GM20000 (cell line): ENCODE measurements at places on chromosomes 2 and 18.

GRCh38 chr2:127585270-127585807 is 49.9 kb downstream of the MYO7B start:
- DNase-seq = no peak

DNA sequence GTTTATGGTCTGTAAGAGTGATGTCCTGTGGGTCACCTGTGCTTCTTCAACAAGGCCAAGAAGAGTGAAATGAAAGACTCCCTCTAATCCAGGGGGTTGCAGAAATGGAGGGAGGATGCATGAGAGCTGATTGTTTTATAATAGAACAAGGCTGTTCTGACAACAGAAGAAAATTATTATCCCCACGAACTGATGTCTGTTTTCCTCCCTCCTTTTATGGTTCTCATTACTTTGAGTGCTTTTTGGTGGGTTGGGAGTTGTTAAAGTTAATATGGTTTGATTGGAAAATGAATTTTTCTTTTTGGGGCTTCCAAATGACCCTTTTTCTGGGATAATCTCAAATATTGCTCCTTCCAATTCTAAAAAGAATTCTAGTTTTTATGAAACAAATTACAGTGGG is 33.6 kb downstream of the GATA6 start:
- DNase-seq = no peak

GRCh38 chr2:205670292-205670691 is 12.0 kb upstream of the NRP2 start:
- no peak for DNase-seq

GRCh38 chr2:62071126-62071598 is 124.8 kb upstream of the B3GNT2 start:
- no peak for DNase-seq

GRCh38 chr2:232526372-232526941 is 497 bp downstream of the CHRND start:
- no peak for DNase-seq

GRCh38 chr2:231367178-231367577 is 28.3 kb upstream of the B3GNT7 start:
- no peak for DNase-seq

GRCh38 chr2:230758566-230759480 is 46.2 kb downstream of the CAB39 start:
- DNase-seq = no peak

GRCh38 chr18:26307161-26307773 is 81.0 kb downstream of the TAF4B start:
- peak; percentile 34 for DNase-seq

DNA sequence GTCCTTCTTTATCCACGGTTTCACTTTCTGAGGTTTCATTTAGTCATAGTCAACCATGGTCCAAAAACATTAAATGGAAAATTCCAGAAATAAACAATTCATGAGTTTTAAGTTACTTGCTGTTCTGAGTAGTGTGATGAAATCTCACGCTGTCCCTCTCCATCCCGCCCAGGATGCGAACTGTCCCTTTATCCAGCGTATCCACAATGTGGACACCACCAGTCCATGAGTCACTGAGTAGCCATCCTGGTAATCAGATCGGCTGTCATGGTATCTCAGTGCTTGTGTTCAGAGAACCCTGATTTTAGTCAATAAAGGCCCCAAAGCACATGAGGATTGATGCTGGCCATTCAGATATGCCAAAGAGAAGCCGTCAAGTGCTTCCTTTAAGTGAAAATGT is 3.7 kb downstream of the SP140L start:
- no peak for DNase-seq

DNA sequence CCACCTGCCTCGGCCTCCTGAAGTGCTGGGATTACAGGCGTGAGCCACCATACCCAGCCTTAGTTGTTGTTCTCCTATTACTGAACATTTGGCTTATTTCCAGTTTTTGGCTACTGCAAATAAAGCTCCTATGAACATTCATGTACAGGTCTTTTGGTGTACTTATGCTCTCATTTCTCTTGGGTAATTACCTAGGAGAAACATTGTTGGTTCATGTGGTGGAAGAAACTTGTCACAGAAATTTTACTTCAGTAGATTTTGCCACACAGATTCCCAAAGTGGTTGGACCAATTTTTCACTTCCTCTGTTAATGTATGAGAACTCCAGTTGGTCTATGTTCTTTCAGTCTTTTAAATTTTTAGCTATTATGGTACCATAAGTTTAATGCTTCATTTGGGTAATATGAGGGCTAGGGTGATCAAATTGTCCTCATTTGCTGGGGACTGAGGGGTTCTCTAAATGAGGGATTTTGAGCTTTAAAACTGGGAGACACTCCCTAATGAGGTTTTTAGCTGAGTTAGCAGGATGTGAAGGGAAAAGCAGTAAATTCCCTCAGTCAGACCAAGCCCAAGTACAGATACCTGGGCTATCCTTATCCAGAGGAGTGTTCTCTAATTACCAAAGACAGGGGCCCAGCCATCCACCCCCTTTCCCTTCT is 33.9 kb downstream of the MTA3 start:
- DNase-seq = no peak

GRCh38 chr18:785242-785641 is 26.8 kb downstream of the YES1 start:
- DNase-seq = no peak

DNA sequence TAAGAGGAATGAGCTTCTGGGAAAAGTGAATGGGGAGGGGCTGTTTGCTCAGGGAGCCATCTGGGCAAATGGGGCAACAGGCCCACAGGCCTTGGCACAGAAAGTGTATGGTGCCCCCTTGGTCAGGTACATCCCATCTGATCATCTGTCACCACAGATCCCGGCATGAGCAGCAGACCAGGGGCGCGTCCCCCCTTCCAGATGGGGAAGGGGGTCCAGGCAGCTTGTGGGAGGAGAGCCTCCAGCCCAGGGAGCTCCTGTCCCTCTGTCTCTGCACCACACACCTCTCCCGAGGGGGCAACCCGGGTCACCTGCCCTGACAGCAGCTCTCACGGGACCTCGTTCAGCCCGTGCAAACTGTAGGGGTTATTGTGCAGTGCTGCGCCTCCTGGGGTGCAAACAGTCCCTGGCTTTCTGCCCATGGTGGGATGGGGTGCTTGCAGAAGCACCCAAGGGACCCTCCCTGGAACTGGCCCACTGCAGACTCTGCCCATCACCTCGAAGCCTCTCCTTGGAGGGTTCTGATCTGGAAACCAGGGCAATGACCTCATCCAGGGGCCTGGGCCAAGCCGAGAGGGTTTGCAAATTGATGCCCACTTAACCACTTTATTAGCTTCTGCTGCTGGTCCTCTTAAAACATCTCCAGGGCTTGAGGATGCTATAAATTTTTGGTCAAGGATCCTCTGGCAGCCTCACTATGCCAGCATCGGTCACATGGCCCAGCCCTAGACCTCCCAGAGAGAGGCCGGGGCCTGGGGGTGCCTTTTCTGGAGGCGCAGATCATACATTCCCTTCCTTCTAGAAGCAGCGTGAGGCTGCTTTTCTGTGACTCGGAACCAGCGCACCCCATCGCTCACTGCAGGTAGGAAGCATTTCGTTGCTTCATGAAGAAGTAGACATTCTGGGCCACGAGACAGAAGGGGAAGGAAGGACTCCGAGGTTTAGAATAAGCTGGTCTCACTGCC is 7.6 kb upstream of the BOK start:
- DNase-seq = no peak
